ENCODE measurements at places on chromosomes 12 and 14.

DNA sequence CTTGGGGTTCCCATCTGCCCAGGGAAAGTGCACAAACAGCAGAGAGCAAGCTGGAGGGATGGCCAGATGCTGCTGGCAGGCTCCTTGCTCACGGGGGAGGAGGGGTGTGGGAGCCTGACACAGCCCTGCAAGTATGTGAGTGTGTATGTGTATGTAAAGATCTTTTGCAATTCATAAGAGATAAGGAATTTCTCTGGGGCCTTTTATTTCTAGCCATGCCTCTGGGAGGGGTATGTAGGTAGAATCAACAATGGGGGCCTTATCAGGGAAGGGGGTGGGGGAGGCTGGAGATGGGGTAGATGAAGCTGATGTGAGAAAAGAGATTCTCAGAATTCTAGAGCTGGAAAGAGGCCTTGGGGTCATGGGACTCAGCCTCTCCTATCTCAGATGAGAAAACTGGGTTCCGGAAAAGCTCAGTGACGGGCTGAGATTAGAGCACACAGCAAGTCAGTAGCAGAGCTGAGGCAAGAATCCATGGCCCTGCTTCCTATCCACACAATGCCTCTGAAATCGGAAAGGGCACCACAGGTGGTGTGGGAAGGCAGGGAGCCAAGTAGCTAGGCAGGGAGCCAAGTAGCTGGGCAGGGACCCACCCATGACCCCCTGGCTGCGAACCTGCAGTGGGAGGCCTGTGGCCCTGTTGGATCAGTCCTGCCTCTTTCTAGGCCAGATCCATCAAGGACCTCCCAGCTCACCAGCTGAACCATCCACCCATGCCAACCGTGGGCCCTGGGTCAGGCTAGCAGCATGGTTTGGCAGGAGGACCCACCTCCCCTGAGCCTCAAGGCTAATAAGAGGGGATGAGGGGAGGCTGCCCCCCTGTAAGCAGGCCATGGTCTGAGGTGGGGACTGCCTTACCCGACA lies 54.7 kb downstream of the PLEKHG3 start:
- DNase-seq, result peak; percentile 72

DNA sequence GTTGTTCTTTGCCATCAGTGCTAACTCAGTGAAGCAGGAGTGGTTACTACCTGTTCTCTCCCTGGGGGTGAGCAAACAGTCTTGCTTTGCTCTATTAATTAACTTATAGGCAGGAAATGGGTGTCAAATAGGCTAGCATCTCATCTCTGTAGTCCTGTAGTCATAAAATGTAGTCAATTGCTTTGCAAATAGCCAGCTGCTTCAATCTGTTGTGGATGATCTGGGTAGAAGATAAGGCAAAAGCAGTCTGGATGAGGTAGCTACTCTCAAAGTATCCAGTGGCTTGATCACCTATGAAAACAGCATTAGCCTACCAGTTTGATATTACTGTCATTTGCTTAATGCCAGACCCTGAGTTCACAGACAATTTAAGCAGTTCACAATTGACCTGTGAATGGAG lies 369.0 kb upstream of the TMTC1 start:
- DNase-seq, result no peak

DNA sequence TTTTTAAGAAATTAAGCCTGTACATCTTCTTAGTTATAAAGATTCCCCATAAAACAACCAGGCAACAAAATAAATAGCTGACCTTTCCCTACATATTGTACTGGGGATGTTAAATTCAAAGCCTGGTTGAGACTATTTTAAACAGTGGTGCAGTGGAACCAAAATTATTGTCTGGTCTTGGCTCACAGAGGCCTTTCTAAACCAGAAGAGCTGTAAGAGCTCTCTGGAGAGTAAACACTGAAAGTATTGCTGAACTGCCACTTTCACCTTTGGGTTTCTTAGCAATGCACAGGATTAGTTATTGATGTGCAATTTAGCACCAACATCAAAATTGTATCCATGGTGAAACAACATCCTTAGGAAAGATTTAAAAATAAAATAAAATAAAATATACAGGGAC lies 20.6 kb downstream of the RACGAP1 start:
- no peak for DNase-seq

GRCh38 chr12:109523504-109523903 lies 46.1 kb downstream of the UBE3B start:
- DNase-seq, result no peak

DNA sequence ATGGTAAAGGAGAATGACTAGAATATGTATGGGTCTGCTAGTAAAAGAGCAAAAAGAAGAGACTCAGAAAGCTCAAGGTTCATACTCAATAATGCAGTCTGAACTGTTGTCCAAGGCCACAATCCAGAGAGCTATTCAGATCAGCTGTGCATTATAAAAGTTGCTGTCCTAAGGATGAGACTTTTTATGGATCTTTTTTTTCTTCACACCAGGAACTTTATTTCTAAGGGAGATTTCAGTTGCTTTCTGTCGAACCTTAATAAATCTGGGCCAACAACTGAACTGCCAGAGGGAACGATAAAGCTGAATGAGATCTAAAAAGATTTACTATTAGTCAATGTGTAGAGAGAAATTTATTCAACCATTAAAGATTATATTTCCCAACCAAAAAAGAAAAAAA lies 948.3 kb upstream of the NOVA1 start:
- DNase-seq, result no peak

GRCh38 chr14:63223596-63223995 lies 19.4 kb downstream of the RHOJ start:
- DNase-seq, result no peak

- no peak for DNase-seq
These were observed 222.6 kb upstream of the SYT1 start for GRCh38 chr12:78641837-78642423.

GRCh38 chr14:53993920-53994607 lies 37.4 kb upstream of the BMP4 start:
- DNase-seq, result no peak

GRCh38 chr12:6336889-6337853 lies 4.7 kb downstream of the TNFRSF1A start:
- DNase-seq, result no peak

GRCh38 chr12:67669934-67670631 lies 21.5 kb downstream of the DYRK2 start:
- no peak for DNase-seq

DNA sequence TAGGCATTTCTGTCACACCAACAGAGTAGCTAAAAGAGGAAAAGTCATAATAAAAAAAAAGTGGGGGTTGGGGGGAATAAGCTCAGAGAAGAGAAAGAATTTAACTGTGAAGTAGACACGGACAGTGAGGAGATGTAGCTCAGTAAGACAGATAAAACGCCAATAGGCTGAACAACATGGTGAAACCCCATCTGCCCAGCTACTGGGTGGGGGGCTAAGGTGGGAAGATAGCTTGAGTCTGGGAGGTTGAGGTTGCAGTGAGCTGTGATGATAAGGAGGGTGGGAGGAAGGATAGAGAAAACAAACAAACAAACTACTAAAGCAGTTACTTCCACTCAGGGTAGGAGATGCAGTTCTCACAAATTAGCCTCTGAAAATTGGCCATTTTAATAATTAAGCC lies 25.0 kb downstream of the HECTD4 start:
- DNase-seq, result no peak

- DNase-seq, result no peak
These were observed 709.2 kb downstream of the TMEM121 start for GRCh38 chr14:106235356-106236159.

DNA sequence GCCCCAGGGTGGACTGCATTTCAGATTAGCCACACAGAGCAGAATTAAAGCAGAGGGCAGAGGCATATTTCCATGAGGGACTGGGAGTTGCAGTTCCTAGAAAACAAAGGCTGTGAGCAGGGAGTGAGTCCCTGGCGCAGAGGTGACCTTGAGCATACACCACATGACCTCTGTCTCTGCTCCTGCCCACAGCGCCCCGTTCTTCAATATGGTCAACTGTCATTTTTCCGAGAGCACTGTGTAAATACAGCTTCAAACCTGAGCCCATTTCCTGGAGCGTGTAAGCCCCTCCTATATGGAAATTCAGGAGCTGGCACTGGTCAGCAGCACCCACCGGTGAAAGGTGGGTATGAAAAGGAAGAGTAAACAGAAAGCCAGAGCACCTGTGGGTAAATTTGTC lies 192.2 kb upstream of the PELI2 start:
- no peak for DNase-seq

- no peak for DNase-seq
These were observed 103.6 kb downstream of the SCFD1 start for GRCh38 chr14:30725763-30726162.

GRCh38 chr12:10372559-10372958 lies 17.3 kb downstream of the KLRK1 start:
- DNase-seq, result no peak

DNA sequence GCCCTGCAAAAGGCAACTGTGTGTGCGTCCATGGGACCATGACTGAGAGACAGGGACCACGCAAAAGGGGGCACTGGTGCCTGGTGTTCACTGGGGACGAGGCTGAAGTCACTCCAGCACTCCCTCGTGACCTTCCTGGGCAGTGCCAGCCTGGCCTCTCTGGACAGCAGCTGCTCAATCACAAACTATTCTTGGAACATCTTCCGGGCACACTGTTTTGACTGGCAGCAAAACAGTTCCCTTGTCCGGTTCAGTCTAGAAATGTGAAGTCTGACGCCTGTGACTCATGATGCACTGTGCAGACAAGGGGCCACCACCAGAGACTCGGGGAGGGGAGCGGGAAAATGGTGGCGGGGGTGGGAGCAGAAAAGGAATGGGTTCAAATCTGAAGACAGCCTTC lies 20.8 kb downstream of the SNRNP35 start:
- DNase-seq, result peak; percentile 79

DNA sequence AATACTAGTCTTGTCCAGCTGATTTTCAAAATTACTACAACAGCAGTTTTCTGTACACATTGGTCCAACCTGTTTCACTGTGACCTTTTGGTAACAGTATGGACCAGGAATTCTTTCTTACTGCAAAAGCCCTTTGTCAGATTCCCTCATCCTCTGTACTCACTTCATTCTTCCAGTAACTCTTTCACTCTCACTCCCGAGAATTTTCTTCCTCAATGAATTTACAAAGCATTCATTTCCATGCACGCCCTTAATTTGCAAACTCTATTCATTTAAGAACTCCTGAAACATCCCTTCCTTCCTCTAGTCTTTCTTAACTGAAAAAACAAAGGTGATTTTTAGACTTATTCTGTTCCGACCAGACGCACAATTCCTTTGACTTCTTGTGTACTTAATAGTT lies 238.2 kb downstream of the NELL2 start:
- DNase-seq, result no peak

GRCh38 chr14:101440496-101440895 lies 120.8 kb upstream of the DIO3 start:
- no peak for DNase-seq

GRCh38 chr12:19991146-19991545 lies 377.2 kb upstream of the PDE3A start:
- no peak for DNase-seq

DNA sequence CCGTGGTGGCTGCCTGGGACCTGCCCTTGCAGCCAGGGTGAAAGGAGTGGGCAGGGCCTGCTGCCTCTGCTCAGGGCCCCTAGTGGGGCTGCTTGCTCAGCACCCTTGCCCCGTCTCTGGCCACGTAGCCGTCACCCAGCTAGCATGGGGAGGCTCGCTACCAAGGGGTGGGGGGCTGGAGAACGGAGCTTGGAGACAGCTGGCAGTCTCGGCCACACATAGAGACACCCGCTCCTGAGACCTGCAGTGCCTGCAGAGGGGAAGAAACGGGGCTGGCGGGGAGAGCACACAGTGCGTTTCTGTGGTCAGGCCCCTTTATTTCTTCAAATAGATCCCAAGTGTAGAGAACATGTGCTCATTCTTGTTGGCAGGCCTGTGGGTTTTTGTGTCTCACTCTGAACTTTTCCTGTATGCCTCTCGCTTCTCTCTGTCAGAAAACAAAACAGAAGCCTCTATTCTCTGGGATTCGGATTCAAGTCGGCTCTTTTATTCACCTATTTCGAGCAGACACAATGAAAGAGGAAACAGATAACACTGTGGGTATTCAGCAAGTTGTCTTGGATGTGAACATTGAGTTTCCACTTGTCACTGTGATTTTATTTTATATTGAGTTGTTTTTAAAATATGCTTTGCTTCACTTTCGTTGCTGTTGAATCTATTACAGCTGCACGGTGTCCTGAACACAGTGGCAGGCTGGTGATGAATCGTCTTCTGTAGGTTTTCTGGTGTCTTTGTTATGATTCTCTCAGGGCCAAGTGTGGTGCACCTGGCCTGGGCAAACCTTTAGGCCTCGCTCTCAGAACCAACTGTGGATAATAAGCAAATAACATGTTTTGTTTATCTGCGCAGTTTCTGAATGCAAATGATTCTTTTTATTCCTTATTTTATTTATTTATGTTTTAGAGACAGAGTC lies 26.5 kb downstream of the PACS2 start:
- no peak for DNase-seq

DNA sequence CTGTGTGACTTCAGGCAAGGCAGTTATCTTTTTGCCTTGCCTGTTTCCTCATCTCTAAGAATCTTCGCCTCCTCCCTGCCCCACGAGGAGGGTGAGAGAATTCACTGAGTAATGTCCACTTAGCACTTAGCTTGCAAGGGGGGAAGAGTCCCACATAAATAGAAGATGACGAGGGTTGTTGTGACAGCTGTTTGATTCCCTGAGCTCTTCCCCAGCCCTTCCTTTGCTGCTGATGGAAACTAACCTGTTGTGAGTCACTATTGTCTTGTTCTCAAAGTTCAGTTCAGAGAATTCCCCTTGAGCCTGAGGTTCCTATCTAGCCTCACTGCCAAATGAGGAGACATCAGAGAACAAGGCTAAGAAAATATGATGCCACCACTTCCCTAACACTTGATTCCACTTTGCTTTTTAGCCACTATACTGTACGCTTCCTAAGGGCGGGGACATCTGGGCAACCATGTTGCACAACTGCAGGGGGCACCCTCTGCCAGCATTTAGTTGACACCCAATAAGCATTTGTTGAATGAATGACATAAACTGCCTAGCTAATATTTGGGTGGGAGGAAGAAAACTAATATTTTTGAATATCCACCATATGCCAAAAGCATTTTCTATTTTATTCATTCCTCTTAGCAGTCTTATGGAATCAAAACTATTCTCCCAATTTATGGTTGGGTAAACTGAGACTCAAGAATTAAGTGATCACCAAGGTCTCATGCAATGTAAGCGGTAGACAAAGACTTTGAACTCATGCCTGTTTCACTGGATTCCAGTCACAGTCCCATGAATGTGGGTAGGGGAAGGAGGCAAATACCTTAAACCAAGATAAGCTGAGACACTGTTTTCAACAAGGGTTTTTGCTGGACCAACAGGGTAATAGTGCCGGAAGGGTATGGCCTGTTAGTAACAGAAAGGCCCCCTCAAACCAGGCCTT lies 77.6 kb downstream of the ZFP36L1 start:
- DNase-seq, result no peak

GRCh38 chr14:75249251-75249957 lies 29.2 kb upstream of the FOS start:
- DNase-seq, result peak; percentile 50
